ENCODE measurements at places on chromosomes 4 and X. TPM values are rescaled to one million over a fixed set of nuclear protein-coding genes. Genes with fewer than 3 reads are reported as not detected.

Gene IDUA
- total RNA-seq, result 6.9 TPM

Gene CXCL10
- total RNA-seq, result 1.7 TPM

Gene GRIA3
- 7.3 TPM for total RNA-seq

Gene F8A3
- total RNA-seq, result 1.7 TPM

Gene MTTP
- total RNA-seq, result 0.30 TPM

Gene BST1
- 6.8 TPM for total RNA-seq

Gene PHKA2
- 26.5 TPM for total RNA-seq

Gene ANXA10
- not detected for total RNA-seq

Gene GRIPAP1
- 23.7 TPM for total RNA-seq

Gene C1QTNF7
- total RNA-seq, result 3.7 TPM

Gene TCEAL5
- total RNA-seq, result 1.1 TPM

Gene SPANXN1
- not detected for total RNA-seq

Gene FRYL
- 96.3 TPM for total RNA-seq

- DNase-seq, result no peak
Measured at GRCh38 chr4:4377732-4378460, 9.0 kb upstream of the NSG1 start.

- no peak for DNase-seq
Measured at GRCh38 chrX:108091878-108092291, 307 bp downstream of the ATG4A start.

DNA sequence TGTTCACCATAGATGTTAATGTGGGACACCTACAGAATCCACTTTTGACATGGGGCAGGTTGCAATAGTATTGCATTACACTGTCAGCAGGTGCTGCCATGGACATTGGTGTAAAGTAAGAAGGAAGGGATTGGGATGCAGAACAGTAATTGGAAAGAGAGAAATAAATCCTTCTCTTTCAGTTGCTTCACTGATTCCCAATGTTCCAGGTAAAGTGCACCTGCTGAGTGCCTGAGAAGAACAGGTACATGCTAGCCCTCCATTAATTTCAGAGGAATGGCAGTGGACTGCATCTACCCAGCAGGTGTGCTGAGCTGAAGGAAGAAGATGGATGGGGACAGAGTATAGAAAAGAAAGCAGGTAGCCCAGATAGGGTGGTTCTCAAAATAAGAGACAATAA, 248.5 kb downstream of the TENM3 start:
- no peak for DNase-seq

DNA sequence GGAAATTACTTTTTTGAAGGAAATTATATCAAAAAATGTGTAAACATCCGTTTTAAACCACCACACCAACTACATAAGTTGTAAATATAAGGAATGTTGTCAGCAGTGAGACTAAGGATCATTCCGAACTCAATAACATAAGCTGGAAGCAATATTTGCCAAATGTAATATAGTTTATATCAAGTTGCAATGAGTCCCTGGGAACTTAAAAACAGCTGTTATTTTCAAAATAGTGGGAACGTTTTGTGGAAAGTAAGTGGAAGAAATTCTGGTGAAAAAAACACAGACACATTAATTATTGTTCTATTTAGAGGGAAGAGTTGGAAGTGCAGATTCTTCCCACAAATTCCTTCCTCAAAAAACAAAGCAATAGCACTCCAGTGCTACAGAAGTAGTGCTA, 444.3 kb downstream of the NAP1L3 start:
- DNase-seq, result no peak

DNA sequence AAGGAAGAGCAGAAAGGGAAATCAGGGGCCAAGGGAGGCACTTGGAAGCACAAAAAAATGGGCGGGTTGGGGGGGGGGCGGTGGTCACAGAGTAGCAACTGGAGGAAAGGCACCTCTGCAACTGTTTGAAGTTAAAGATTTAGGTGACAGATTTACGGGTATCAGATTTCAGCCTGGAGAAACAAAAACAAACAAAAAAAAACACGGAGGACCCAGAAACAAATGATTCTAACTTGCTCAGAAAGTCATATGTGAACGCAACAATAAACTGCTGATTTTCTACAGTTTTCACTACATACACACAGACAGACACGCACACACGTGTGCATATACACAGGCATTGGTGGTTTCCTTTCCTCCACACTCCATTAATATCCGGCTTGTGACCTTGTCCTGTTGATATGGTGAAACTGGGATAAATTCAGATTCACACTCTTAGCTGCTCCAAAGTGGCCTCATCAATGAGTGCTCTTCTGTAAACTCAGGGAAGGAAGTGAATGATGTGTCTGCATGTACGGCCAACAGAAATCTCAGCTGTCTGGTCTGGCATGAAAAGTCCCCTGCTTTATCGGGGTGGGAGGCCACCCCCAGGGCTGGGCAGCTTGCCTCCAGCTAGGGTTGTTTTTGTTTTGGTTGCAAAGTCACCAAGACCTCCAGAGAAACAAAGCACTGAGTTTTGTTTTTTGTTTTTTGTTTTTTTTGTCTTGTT, 54.3 kb downstream of the CHST7 start:
- no peak for DNase-seq

- DNase-seq, result no peak
Measured at GRCh38 chrX:29903360-29903759, 312.0 kb upstream of the MAGEB2 start.

GRCh38 chr4:67885762-67886161, 2.0 kb upstream of the TMPRSS11D start:
- DNase-seq, result no peak

- no peak for DNase-seq
Measured at GRCh38 chr4:38671592-38671940, 7.6 kb downstream of the KLF3 start.

GRCh38 chrX:111095974-111096895, at the start of gene PAK3:
Gene PAK3, plus strand, starts transcription at chrX:111096191. Its CDS starts 26,913 bp downstream, at chrX:111123104.
- DNase-seq, result peak; percentile 41

DNA sequence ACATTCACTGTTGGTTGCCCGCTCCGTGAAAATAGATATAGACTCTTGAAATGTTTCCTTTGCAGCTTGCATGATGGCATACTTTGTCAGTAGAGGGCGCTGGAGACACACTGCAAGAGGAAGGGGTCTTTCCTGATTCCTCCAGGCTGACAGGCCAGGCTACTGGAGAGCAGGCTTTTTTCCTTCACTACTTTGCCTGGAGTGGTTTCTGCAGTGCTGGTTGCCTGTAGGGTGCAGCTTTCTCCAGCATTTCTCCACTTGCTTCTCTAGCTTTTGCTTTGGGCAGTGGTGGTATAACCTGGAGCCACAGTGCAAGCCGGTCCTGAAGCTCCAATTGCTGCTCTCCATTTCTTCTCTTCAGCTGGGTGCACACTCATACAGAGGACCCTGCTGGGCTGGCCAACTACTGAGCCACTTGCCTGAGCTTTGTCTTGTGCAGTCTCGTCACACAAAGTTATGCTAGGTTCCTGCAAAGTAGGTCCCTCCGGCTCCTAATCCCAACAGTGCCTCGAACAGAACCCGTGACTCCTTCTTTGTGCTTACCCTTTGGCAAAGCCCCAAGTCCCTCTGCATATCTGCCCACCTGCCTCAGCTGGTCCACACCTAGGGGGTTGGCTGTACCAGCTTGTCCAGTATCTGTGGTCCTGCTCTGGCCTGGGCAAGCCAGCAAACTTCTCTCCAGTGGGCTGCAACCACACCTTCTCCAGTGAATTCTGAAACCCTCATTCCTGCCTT, 46.3 kb downstream of the RASSF6 start:
- no peak for DNase-seq

- DNase-seq, result no peak
Measured at GRCh38 chr4:53376900-53377299, 541 bp upstream of the FIP1L1 start.

GRCh38 chr4:70640192-70640591, 11.6 kb downstream of the ENAM start:
- DNase-seq, result no peak

DNA sequence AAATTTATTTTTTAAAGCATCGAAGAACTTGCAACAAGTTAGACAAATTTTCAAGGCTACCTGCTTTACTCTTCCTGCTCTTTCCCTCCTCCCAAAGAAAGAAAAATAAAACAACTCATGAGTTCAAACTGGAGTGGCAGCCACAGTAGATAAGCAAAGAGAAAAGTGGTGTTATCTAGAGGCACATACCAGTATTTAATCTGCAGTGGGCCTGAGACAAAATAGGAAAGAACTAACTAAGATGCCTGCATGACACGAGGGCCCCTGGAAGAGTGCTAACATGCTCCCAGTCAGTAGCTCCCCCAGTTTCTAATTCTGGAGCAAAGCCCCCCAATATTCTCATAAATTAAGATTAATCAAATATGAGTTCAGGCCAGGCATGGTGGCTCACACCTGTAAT, 7.9 kb downstream of the ARL9 start:
- no peak for DNase-seq

DNA sequence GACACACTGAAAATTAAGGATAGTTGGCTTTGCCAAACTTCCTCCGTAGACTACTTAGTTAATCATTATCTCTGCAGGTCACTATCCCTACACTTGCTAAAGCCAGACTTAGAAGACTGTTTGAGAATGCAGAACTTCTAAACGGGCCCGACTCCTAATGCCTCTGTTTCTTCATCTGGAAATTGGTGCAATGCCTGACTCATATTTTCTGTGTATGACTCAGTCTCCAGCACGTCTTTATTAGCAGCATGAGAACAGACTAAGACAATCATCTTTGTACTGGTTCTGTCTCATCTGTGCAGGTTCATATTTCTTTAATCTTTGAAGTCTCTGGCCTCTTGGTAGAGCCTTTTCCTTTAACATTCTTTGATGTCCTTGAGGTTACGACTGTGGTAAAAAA, 411.9 kb upstream of the ACTRT1 start:
- DNase-seq, result no peak

DNA sequence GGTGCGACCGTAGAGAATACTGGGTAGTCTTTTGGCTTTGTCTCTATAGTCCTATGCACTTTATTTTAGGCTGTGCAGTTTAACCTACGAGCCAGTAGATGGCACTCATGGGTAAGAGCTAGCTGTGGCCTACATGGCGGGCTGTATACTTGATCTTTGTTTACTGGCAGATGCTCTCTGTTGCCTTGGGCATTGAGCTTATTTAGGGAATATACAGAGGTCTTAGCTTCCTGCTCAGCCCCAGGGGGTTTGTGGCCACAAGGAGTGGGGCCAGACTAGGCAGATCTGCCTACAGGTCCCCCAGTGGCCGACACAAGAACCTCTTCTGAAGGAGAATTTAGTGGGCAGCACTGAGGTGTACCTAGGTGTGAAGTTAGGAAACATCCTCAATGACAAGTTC, 227.6 kb upstream of the HDX start:
- peak; percentile 29 for DNase-seq

- DNase-seq, result no peak
Measured at GRCh38 chr4:122591196-122591595, 29.7 kb downstream of the IL21 start.

- no peak for DNase-seq
Measured at GRCh38 chr4:176099314-176099713, 33.7 kb downstream of the WDR17 start.

- DNase-seq, result no peak
Measured at GRCh38 chrX:20212486-20213089, 54.1 kb downstream of the RPS6KA3 start.

DNA sequence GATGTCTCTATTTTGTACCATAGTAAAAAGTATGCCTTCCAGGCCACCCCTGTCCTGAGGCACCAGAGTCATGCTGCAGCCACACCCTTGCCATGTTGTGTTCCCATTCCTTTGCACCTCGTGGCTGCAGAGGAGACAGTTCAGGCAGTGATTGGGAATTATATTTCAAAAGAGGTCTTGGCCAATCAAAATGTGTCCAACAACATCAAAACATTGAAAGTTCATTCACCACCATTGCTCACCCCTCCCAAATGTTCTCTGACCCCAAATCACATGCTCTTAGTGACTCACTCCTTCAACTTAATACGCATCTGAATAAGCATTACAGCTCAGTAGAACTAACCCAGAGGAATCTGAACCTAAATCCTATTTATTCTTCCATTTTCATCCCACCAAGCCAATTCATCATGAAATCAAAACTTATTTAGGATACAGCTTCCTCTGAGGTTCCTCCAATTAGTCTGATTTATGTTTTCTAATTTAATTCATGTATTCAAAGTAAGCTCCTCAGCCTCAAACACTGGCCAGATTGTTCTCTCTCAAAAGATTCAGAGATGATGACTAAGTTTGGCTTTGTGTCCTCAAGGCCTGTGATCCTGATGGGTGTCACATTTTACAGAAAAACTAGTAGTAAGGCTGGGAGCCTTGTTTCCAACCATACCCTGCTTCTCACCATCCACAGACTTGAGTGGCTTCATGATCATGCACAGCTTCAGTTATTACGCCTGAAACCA, 323.2 kb upstream of the INTU start:
- no peak for DNase-seq

DNA sequence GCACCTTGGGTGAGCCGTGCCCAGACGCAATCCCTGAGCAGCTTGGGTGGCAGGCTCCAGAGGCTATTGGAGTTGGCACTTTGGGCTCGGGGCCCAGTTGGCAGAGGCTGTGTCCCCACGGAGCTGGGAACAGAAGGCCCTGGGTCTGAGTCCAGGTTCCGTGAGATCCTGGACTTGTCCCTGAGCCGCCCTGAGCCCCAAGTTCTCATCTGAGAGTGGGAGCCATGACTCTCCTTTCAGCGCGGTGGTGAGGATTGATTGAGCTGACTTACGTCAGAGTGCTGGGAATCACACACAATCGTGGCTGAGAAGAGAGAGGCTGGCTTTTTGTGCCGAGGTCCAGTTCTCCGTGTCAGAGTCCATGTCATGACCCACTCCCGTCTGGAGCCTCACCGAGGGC, 98.0 kb downstream of the PSAPL1 start:
- DNase-seq, result no peak

GRCh38 chr4:74805601-74806000, 11.3 kb upstream of the BTC start:
- DNase-seq, result no peak

GRCh38 chr4:36363024-36363423, 81.6 kb downstream of the DTHD1 start:
- no peak for DNase-seq

DNA sequence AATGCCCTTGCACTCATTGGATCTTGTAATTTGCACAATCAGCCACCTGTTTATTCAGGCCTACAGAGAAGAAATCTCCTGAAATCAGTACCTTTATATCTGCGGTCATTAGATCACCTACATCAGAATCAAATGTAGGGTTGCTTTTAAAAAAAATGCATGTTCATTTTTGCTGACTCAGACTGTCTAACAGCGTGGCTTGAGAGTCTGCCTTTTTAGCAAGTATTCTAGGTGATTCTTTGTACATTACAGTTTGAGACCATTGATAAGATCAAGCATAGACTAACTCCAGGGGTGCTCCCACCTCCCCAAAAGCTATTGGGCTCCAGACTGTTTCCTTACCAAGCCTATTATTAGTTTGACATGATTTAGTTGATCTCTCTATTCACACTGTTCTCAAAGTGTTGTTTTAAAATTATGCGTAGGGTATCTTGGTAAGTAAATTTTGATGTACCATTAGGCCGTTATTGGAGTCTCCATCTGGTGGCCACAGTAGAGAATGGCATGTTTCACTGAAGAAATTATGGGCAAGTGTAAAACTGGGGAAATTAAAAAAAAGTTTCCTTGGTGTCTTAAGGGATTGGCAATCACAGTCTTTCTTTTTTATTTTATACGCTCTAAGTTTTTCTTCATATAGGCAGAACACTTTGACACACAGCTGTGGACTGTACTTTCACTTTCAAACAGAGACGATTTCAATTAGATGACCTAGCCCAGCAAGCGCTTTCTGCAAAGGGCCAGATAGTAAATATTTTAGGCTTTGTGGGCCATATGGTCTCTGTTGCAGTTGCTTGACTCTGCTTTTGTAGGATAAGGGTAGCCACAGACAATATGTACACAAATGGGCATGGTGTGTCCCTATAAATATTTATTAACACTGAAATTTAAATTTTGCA, 33.7 kb upstream of the MSL3 start:
- peak; percentile 22 for DNase-seq

- DNase-seq, result peak; percentile 53
Measured at GRCh38 chr4:5050520-5051277, 581 bp upstream of the STK32B start.

- no peak for DNase-seq
Measured at GRCh38 chrX:9980927-9981326, 13.8 kb downstream of the CLDN34 start.

Data from skin of body (tissue), 3 donors.